ENCODE measurements at places on chromosomes 5 and 9.

- DNase-seq = no peak
Observed at GRCh38 chr9:115759426-115759825, 394.2 kb upstream of the PAPPA start.

GRCh38 chr9:34993502-34994259 is 4.1 kb downstream of the DNAJB5 start:
- DNase-seq = no peak

GRCh38 chr5:178071108-178071507 is 42.2 kb upstream of the N4BP3 start:
- no peak for DNase-seq

GRCh38 chr5:150358261-150359095 is 981 bp downstream of the TCOF1 start:
- no peak for DNase-seq

- no peak for DNase-seq
Observed at GRCh38 chr5:158463188-158463587, 604.2 kb upstream of the CLINT1 start.

GRCh38 chr5:178078197-178079010 is 34.9 kb upstream of the N4BP3 start:
- DNase-seq = no peak

DNA sequence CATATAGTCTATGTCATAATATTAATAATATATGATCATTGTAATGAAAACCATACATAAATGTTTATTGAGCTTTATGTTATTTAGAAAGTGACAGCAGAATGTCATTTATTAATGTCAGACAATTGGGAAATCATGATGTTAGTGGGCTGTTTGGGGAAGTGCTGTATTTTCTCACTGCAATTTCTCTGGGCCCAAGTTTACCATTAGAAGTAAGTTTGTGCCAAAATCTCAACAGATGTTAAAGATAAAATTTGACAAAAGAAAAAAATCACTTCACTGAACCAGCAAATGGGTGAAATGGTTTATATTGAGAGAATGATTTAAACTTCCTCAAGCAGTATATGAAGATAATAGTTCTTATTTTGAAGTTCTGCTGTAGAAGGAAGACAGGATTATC is 433.2 kb upstream of the SMARCA2 start:
- no peak for DNase-seq
